Chondrocyte (in vitro differentiated cells): ENCODE measurements at places on chromosomes 3 and 15. TPM values are rescaled to one million over a fixed set of nuclear protein-coding genes. Genes with fewer than 3 reads are reported as not detected.
A peak's percentile ranks its signal among the peaks of the same experiment; 100 is the strongest.

- H3K27me3 ChIP-seq: no peaks in the 10 kb centered on the region
- no peak for DNase-seq
- H3K27ac ChIP-seq: peak overlapping the region; percentile 82
Observed at GRCh38 chr3:115698851-115699591, 75.7 kb downstream of the GAP43 start.

- peaks cover 32% of the 10 kb centered on the region for H3K4me1 ChIP-seq
- H3K27ac ChIP-seq: no peak overlapping the region
- H3K4me3 ChIP-seq: no peak overlapping the region
- no peaks in the 10 kb centered on the region for H3K27me3 ChIP-seq
- H3K36me3 ChIP-seq: no peaks in the 10 kb centered on the region
Observed at GRCh38 chr3:136074546-136075170, 109.1 kb downstream of the PPP2R3A start.

DNA sequence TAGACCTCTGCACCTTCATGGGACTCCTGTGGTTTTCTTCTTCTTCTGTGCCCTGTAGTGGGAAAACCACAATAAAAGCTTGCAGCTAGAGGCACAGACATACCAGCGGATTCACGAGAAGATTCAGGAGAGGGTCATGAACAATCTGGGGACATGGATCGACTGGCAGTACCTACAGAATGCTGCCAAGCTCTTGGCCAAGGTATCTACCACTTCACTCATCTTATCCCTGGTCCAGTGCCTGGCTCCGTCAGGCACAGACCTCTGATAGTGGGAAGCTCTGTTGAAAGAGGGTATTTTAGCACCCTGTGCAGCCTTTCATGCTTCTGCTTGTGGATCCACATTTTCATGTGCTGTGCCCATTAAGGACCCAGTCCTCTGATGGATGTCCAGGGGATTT is 9.7 kb upstream of the P4HTM start:
- no peaks in the 10 kb centered on the region for H3K27me3 ChIP-seq
- DNase-seq: no peak
- no peak overlapping the region for H3K27ac ChIP-seq
- no peak overlapping the region for H3K4me3 ChIP-seq

DNA sequence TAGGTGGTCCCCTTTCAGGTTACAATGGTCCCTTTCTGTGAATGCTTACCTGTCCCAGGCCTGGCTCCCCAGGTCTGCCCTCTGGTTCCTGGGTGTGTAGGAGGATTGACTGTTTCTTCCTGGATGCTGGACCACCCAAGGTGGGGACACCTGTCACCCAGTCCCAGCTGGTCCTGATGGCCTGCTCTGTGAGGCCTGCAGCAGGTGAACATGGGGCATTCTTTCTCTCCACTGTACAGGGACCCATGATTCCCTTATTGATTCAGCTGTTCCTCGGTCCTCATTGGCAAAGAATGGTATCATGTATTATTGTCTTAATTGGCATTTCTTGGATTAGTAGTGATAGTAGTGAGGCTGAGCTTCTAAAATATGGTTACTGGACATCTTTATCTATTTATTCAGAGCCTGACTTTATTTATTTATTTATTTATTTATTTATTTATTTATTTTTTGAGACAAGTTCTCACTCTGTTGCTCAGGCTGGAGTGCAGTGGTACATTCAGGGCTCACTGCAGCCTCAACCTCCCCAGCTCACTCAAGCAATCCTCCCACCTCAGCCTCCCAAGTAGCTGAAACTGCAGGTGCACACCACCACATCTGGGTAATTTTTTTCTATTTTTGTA is 8.8 kb upstream of the DNAJA4 start:
- no peaks in the 10 kb centered on the region for H3K4me1 ChIP-seq
- DNase-seq: no peak
- no peaks in the 10 kb centered on the region for H3K36me3 ChIP-seq
- H3K27ac ChIP-seq: no peak overlapping the region
- H3K4me3 ChIP-seq: no peak overlapping the region

DNA sequence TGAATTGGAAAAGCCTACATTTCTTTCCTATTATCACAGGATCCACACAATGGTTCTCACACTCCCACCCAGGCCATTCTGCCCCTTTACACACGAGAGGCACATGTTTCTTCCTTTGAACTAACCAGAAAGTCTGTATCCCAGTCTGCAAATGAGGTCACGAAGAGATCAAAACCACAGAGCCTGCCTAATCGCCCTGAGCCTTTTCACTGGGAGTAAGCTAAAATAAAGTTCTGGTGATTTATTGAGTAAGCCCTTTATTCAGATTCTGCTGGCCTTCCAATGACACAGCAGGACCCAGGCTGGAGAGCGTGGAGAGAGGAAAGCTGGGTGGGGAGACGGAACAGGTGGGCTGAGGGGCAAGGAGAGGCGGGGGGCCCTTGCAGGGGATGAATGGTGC is 78.7 kb downstream of the ATP1B3 start:
- H3K4me1 ChIP-seq: peaks cover 24% of the 10 kb centered on the region
- no peak overlapping the region for H3K4me3 ChIP-seq
- DNase-seq: no peak
- H3K27ac ChIP-seq: peak overlapping the region; percentile 43

DNA sequence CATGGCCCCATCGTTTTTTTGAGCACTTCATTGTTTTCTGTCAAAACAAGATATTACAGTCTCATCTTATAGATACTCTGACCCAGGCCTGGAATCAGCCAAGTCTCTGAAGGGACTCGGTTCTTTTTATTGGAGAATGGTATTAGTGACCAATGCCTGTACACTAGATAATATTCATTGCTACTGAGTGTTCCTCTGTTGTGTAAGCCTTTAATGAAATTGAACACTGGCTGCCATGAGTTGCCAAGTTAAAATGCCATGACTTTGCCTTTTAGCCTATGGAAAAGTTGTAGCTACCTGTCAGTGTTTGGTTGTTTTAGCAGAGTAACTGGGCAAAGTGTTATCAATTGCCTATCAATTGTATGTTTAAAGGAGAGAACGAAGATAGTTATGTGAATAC is 134.0 kb downstream of the AKAP13 start:
- no peaks in the 10 kb centered on the region for H3K27me3 ChIP-seq
- H3K4me1 ChIP-seq: peaks cover 16% of the 10 kb centered on the region
- no peaks in the 10 kb centered on the region for H3K36me3 ChIP-seq
- no peak overlapping the region for H3K4me3 ChIP-seq
- no peak for DNase-seq

- no peaks in the 10 kb centered on the region for H3K27me3 ChIP-seq
- no peaks in the 10 kb centered on the region for H3K4me1 ChIP-seq
- peaks cover 27% of the 10 kb centered on the region for H3K36me3 ChIP-seq
- no peak overlapping the region for H3K4me3 ChIP-seq
Observed at GRCh38 chr3:38016410-38016809, 13.0 kb downstream of the PLCD1 start.

GRCh38 chr15:59918994-59919951 is 84.8 kb upstream of the FOXB1 start:
- peaks cover 28% of the 10 kb centered on the region for H3K27me3 ChIP-seq
- H3K36me3 ChIP-seq: no peaks in the 10 kb centered on the region
- DNase-seq: no peak
- H3K27ac ChIP-seq: no peak overlapping the region

DNA sequence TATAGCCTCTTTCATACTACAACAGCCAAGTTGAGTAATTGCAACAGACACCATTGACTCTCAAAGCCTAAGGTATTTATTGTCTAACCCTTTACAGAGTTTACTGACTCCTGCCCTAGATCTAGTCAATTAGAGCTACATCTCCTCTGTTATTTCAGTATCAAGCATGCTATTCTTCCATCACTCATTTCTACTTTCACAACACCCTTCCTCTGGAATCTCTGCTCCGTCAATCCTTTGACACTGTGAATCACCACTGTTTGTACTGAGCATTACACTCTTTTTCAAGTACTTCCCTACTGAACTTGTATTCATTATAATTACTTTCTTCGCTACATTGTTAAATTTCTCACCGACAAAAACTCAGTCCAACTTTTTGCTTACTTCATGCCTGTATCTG is 121.8 kb downstream of the ZNF609 start:
- H3K36me3 ChIP-seq: peaks cover 8% of the 10 kb centered on the region
- peaks cover 23% of the 10 kb centered on the region for H3K4me1 ChIP-seq
- H3K27me3 ChIP-seq: no peaks in the 10 kb centered on the region
- peak overlapping the region; percentile 42 for H3K27ac ChIP-seq
- H3K4me3 ChIP-seq: no peak overlapping the region

- H3K27me3 ChIP-seq: no peaks in the 10 kb centered on the region
- H3K4me1 ChIP-seq: peaks cover 54% of the 10 kb centered on the region
- H3K27ac ChIP-seq: peak overlapping the region; percentile 88
Observed at GRCh38 chr3:12662593-12663400, 1.1 kb downstream of the RAF1 start.

GRCh38 chr3:8777201-8777977 is 8.0 kb upstream of the OXTR start:
- H3K4me1 ChIP-seq: peaks cover 20% of the 10 kb centered on the region
- no peak overlapping the region for H3K27ac ChIP-seq
- no peak for DNase-seq

GRCh38 chr15:62153228-62153627 is 11.9 kb downstream of the C2CD4B start:
- peaks cover 32% of the 10 kb centered on the region for H3K27me3 ChIP-seq
- H3K4me1 ChIP-seq: no peaks in the 10 kb centered on the region
- DNase-seq: no peak
- H3K27ac ChIP-seq: no peak overlapping the region
- peaks cover 1% of the 10 kb centered on the region for H3K36me3 ChIP-seq
- no peak overlapping the region for H3K4me3 ChIP-seq

GRCh38 chr15:60819860-60820259 is 340.9 kb upstream of the ICE2 start:
- no peak overlapping the region for H3K27ac ChIP-seq
- no peak for DNase-seq
- no peak overlapping the region for H3K4me3 ChIP-seq
- no peaks in the 10 kb centered on the region for H3K36me3 ChIP-seq
- H3K4me1 ChIP-seq: peaks cover 12% of the 10 kb centered on the region

- peaks cover 25% of the 10 kb centered on the region for H3K4me1 ChIP-seq
- no peaks in the 10 kb centered on the region for H3K36me3 ChIP-seq
- no peak for DNase-seq
- H3K27ac ChIP-seq: no peak overlapping the region
- no peaks in the 10 kb centered on the region for H3K27me3 ChIP-seq
Observed at GRCh38 chr3:142997330-142997729, 4.0 kb upstream of the U2SURP start.

The LRRC34 gene
- 1.5 to 2.2 TPM (median 1.9 TPM) in 3 replicates for total RNA-seq

The ADAMTS17 gene
- 3.4 to 3.9 TPM (median 3.4 TPM) in 3 replicates for total RNA-seq

The PAQR5 gene
- total RNA-seq: 0.20 TPM in 1 of 3 replicates, not detected in the others
